H7 (cell line): ENCODE measurements at places on chromosomes 12 and 14. TPM values are rescaled to one million over a fixed set of nuclear protein-coding genes. Genes with fewer than 3 reads are reported as not detected.

DNA sequence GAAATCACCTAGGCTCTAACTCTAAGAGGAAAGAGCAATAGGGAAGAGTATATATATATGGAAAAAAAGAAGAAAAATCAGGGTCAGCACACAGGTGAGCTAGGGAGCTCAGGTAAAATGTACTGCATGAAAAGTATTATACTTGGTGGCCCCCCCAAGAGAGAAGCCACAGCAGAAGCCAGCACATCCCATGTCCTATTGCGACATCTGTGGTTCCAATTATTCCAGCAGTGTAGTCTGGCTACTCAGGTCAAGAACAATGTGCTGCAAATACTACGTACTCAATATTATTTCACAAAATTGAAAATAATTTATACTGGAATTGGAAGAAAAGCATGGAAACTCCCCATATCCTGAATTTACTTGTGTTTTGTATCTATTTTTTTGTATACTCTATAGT is 85.5 kb downstream of the CEP83 start:
- DNase-seq: no peak

GRCh38 chr12:69467366-69467765 is 2.8 kb upstream of the FRS2 start:
- no peak for DNase-seq

- DNase-seq: no peak
These were observed 48.0 kb upstream of the ARID2 start for GRCh38 chr12:45681465-45681864.

GRCh38 chr12:120696626-120697025 is 9.7 kb downstream of the MLEC start:
- no peak for DNase-seq

The CEP170B gene
- 20.8 and 21.4 TPM in 2 replicates for total RNA-seq

- peak; percentile 36 for DNase-seq
These were observed 23.5 kb downstream of the DCAF5 start for GRCh38 chr14:69129264-69129880.

The ZBTB1 gene
- 16.0 and 24.7 TPM in 2 replicates for total RNA-seq

- DNase-seq: no peak
These were observed 425.3 kb downstream of the ZFP36L1 start for GRCh38 chr14:68367536-68367935.

DNA sequence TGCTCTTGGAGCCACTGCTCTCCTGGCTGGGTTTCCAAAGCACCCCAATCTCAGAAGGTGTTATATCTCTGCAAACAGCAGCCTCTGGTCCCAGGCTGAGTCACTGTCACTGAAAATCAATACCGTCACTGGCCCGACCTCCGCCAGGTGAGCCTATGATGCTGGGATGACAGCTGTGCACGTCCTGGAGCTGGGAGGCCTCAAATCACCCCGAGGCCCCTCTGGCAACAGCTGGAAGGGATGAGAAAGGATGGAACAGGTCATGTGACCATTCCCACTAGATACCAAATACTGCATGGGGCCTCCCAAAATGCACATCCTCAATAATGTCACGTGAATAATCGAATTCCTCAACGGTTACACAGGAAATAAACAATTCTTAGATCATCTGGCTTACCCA is 190.8 kb downstream of the TTC7B start:
- DNase-seq: no peak

DNA sequence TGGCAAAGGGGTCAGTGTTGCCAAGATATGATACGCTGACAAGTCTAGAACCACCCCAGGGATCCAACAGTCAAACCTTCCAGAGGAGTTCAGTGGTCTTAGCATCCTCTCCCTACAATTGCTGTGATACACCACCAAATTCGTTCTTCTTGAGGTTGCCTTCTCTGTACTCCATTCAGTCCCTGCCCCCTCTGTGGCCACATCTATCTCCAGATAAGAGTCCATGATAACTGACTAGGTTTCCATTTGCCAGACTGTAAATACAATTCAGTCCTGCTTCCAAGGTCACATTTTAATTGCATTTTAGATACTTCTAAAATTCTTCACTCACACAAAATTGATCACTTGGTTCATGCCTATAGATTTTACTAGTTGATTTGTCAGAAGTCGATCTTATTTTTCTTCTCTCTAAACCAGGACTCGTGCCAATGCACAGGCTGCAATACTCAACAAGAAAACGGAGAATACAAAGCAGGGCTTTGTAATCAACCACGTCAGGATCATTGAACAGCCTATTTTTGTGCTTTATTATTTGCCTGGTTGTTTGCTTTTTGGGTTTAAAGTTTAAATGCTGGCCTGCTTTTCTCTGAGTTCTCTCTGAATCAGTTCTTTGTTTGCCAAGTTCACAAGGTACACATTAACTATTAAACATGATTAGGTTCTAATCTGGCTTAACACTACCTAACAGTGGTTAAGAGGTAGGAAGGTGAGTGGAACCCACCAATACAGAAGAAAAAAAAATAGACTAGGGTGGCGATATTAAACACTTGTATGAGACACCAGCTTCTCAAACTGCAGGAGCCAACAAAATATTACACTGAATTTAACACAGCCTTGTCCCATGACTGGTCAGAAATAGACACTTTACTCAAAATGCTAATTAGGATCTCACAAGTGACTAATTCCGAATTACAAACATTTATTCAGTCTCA is 5.3 kb upstream of the TSPAN8 start:
- DNase-seq: no peak

DNA sequence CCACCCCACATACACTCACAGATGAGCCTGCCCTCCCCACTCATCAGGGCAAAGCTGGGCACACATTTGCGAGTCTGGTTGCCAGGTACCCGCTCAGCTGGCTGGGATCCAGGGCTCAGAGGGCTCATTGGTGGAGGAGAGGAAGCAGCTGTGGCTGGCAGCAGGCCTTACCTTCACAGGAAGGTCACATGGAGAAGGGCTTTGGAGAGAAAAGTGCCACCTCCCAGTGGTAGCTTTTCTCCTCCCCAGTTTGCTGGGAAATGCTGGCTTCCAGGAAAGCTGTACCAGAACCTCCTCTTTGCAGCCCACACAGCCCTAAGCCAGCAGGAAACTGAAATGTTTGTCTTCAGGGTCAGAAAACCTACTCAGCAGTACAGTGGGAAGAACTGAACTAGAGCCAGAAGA is 55.6 kb downstream of the LGMN start:
- DNase-seq: no peak

The CPNE6 gene
- 0.04 TPM in 1 of 2 replicates, not detected in the other for total RNA-seq

GRCh38 chr14:32906672-32907071 is 32.0 kb upstream of the NPAS3 start:
- DNase-seq: no peak

The ANO2 gene
- total RNA-seq: 0.76 and 2.1 TPM in 2 replicates

GRCh38 chr14:44576356-44576755 is 69.3 kb upstream of the FSCB start:
- DNase-seq: no peak

DNA sequence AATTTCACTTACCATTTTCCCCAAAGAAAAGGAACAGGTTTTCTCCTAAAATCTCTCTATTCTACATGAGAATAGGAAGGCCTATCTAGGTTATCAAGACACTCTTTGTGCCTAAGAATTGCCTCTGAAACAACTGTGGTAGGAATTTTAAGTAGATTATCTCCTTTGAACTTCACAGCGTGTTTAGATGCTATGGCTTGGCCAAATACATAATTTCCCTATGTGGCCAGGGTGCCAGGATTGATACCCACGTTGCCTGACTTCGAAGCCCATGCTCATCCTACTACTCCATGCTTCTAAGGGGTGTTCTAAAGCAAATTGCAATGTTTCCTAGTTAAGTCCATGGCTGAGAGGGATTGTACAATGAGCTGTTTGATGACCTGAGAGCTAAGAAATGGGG is 241.5 kb upstream of the FBXO33 start:
- DNase-seq: peak; percentile 6

The DUSP6 gene
- total RNA-seq: 106 and 112 TPM in 2 replicates

The TSPAN19 gene
- total RNA-seq: not detected in 2 replicates

DNA sequence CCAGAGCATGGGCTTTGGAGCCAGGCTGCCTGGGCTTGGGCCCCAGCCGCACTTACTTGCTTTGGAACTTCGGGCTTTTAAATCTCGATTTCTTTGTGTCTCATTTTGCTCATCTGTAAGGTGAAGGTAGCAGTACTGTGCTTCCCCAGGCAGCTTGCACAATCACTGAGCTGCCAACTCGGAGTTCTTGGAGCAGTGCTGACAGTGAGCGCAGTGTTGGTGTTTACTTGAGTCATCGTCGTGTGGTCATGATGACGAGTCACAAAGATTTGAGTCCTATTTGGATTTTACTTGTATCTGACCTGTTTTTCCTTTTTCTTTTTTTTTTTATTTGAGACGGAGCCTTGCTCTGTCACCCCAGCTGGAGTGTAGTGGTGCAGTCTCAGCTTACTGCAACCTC is 31.3 kb upstream of the ATF1 start:
- DNase-seq: no peak

- DNase-seq: peak; percentile 88
These were observed 32.3 kb downstream of the NINJ2 start for GRCh38 chr12:630656-631632.

The JAG2 gene
- total RNA-seq: 13.0 and 17.9 TPM in 2 replicates

DNA sequence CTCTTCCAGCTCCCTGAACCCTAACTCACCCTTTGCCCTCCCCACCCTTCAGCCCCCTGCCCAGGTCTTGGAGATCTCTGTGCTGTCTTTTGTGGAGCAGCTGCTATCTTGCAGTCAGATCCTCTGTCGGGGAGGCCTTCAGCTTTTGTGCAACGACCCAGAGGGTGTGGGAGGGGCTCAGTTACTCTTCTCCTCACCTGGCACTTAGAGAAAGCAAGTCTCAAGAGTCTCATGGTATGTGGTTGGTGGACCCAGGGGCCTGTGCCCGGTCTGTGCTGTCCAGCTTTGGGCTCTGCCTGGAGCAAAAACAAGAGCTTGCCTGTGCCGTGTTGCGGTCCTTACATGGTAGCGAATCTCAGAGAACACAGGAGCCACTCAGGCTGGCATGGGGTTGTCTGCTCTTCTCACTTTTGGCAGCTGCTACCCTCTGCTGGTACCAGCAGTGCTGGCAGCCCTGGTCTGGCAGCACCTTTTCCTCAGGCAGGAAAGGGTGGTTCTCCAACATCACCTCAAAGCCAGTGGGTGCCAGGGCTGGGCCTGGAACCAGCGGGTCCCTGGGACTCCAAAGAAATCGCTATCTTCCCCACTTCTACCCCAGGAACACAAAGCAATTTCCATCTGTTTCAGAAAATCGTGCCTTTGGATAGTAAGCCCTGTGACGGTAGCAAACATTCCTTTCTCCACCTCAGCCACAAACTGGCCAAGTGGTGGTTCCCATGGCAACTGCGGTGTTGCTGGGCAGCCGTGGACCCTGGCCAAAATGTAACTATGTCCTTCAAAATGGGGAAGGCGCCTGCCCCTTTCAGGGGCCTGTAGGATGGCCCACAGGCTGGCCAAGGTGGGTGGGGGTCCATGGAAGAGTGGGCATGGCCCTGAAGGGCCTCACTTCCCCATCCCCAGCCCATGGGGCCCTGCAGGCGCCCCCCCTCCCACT is 90.0 kb downstream of the RIN3 start:
- DNase-seq: peak; percentile 30

- DNase-seq: no peak
These were observed 90.4 kb downstream of the BORCS5 start for GRCh38 chr12:12447236-12447635.

- no peak for DNase-seq
These were observed 14.0 kb upstream of the HPD start for GRCh38 chr12:121872546-121873215.

GRCh38 chr12:62021808-62022207 is 238.4 kb upstream of the USP15 start:
- no peak for DNase-seq

GRCh38 chr14:79137045-79137430 is 966.9 kb downstream of the NRXN3 start:
- DNase-seq: no peak

The TAMALIN gene
- total RNA-seq: 2.2 and 3.6 TPM in 2 replicates

The PLA2G1B gene
- not detected in 2 replicates for total RNA-seq

- no peak for DNase-seq
These were observed 258.0 kb upstream of the PLEKHG7 start for GRCh38 chr12:92444763-92445162.

- no peak for DNase-seq
These were observed 17.8 kb downstream of the STK38L start for GRCh38 chr12:27261866-27262265.

DNA sequence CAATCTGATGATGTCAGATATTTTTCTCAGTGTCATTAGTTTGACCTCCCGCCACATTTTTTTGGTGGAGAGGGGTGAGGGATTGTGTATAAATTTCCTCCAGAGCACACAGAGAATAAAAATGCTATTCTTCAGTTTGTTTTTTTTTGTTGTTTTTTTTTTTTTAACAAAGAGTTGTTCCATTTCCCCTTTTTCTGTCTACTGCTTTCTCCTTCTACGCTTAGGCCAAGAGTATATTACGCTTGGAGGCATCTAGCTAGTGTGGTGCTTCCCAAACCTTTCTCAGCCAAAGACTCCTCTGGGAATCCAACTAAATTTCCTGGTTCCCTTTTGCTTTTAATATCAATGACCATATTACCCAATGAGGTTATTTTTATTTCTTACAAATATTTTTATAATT is 465.6 kb downstream of the ZFP36L1 start:
- no peak for DNase-seq

DNA sequence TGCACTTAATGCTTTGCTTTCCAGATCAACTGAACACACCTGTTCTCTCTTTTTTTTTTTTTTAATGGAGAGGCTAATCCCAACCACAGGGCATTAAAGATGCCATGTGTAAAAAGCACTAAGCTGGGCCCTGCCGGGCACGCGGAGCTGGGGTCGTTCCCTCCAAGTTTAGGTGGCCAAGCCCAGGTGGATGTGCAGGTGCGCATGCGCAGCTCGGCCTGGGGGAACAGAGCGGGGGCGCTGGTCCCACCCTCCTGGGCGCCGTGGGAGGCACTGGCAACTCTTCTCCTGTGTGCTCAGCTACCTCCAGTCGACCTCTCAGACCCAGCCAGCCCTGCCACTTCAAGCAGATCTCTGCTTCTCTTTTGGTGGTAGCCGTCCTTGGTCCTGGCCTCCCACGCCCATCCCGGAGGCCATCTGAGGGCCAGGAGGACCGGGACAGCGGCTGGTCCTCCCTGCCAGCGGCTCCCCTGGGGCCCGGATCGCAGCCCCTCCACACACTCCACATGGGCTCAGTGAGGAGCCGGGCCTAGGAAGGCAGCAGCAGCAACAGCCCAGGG is 679.3 kb downstream of the BCL11B start:
- no peak for DNase-seq

DNA sequence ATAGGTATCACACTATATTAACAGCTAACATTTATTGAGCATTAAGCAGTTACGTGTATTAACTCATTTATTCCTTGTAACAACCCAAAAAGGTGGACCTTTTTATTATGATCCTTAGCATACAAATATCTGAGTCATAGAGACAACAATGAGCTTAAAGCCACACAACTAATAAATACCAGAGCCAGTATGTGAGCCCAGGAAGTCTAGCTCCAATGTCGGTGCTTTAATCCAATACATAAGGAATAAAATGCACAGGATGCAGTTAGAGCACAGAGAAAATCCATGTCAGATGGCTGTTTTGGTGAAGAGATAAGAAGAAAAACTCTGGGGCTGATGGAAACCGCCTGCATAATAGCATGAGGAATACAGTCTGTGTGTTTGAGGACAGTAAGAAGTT is 888.6 kb downstream of the TMTC2 start:
- DNase-seq: no peak

GRCh38 chr14:101101456-101102056 is 198.0 kb upstream of the RTL1 start:
- DNase-seq: no peak

The SRP54 gene
- 55.8 and 76.6 TPM in 2 replicates for total RNA-seq
